ENCODE measurements at places on chromosomes 4 and X.

DNA sequence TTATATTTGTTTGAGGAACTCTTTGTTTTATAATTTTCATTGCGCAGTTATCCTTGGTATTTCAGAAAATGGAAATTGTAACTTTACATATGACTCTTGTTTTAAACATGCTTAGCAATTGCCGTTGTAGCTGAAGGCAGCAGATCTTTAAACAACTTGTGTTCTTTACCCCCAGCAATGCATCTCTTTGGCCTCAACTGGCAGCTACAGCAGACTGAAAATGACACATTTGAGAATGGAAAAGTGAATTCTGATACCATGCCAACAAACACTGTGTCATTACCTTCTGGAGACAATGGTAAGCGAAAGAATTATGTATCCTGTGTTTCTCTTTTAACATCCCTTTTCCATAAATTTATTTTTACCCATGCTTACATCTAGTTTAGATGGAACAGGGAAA lies 263.6 kb downstream of the DCTD start:
- no peak overlapping the region for H3K27ac ChIP-seq
- no peaks in the 10 kb centered on the region for H3K36me3 ChIP-seq
- DNase-seq, result no peak
- H3K4me1 ChIP-seq, result no peaks in the 10 kb centered on the region
- no peaks in the 10 kb centered on the region for H3K27me3 ChIP-seq
- H3K4me3 ChIP-seq, result no peak overlapping the region

- H3K27ac ChIP-seq, result no peak overlapping the region
- no peaks in the 10 kb centered on the region for H3K4me1 ChIP-seq
- no peak overlapping the region for H3K4me3 ChIP-seq
- peaks cover 5% of the 10 kb centered on the region for H3K27me3 ChIP-seq
- H3K36me3 ChIP-seq, result peaks cover 5% of the 10 kb centered on the region
- no peak for DNase-seq
These were observed 149.3 kb downstream of the SPRY1 start for GRCh38 chr4:123545667-123546572.

GRCh38 chr4:47543331-47543730 lies 58.3 kb downstream of the ATP10D start:
- no peak for DNase-seq
- H3K27ac ChIP-seq, result no peak overlapping the region
- H3K4me1 ChIP-seq, result peaks cover 10% of the 10 kb centered on the region
- peaks cover 46% of the 10 kb centered on the region for H3K36me3 ChIP-seq

GRCh38 chr4:165369522-165369921 lies 9.3 kb upstream of the CPE start:
- H3K4me3 ChIP-seq, result no peak overlapping the region
- no peak for DNase-seq

DNA sequence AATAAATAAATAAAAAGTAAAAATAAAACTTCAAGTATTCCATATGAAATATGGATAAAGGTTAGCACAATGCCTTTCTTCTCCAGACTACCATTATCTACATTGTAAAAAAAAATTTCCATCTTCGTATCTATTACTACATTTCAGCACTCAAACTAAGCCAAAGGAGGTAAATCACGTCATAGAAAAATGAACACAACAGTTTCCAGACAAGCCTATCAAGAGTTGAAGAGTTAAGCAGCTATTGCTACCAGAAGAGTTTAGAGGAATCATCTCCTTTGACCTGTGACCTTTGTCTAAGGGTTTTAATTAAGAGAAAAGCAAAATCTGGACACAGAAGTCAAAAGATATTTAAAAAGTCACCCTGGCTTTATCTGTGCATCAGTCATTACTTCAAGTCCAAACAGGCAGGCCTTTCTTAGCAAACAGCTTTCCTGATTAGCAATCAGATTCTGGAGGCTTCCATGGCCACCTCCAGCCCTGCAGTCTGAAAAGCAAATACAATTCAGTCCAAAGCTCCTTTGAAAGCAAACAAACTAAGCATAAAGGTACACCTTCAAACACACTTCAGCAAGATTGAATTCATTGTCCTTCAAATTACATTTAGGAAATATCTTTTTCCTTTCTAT lies 82.2 kb downstream of the APBB2 start:
- no peak overlapping the region for H3K27ac ChIP-seq
- H3K36me3 ChIP-seq, result no peaks in the 10 kb centered on the region
- H3K4me1 ChIP-seq, result no peaks in the 10 kb centered on the region
- DNase-seq, result no peak
- H3K27me3 ChIP-seq, result no peaks in the 10 kb centered on the region
- no peak overlapping the region for H3K4me3 ChIP-seq
